ENCODE measurements at places on chromosomes 2 and 18. TPM values are rescaled to one million over a fixed set of nuclear protein-coding genes. Genes with fewer than 3 reads are reported as not detected.

DNA sequence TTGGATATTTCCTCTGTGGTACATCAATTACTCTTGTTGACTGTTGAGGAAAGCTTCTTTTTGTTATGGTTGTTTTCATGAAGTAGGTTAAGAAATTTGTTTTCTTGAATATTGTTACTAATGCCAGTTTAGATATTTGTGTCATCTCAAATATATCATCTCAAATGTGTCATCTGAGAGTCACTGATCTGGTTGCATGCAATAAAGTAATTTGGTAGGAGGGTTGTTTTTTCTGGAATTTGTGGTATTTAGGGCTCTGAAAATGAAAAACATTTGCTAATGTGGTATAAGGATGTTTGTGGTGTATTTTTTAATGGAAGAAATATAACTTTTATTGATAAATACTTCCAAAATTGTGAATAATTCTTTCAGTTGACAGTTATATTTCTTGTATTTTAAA lies 117.7 kb downstream of the GREB1L start:
- DNase-seq: no peak

- DNase-seq: no peak
Observed at GRCh38 chr2:196840171-196840570, 31.0 kb upstream of the C2orf66 start.

DNA sequence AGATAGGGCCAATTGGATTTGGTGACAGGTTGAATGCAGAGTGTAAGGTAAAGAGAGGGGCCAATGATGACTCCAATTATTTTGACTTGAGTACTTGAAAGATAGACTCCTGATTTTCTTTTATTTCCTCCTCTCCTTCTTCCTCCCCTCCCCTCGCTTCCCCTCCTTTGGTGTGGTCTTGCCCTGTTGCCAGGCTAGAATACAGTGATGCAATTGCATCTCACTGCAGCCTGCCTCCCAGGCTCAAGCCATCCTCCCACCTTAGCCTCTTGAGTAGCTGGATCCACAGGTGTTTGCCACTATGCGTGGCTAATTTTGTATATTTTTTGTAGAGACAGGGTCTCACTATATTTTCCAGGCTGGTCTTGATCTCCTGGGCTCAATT lies 2.3 kb downstream of the DGUOK start:
- DNase-seq: no peak

DNA sequence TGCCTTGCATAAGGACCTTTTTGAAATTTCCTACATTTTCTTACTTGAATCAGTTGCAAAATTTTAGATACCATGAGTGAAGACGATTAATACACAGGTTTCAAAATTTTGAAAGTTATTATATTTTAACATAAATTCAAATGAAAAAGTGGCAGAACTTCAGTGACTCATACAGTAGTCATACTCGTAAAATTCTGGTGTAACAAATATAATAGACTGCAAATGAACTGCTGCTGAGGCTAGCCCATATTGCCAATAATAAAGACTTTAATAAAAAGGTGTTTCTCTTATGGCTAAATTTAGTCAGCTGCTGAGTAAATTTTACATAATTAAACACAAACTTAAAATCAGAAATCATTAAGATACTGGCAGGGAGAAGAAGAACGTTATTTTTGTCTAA lies 36.9 kb downstream of the MSH6 start:
- DNase-seq: no peak

DNA sequence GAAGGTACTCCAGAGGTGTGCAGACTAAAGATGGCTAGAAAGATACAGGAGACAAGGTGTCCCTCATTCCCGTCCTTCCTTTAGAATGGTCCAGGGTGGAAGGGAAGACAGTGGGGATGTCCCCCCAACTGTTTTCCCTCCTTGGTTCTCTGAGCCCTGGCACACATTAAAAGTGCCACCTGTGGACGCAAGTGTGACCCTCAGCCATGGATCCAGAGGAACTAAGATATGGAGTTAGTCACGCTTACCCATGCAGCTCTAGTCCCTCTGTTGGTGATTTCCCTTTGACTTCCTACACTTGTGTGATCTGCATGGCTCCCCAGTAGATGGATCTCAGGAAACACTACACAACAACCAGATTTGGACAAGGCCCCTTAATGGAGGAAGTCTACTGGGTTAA lies 113.1 kb upstream of the SRD5A2 start:
- DNase-seq: no peak

- no peak for DNase-seq
Observed at GRCh38 chr2:30545875-30546274, 98.8 kb downstream of the LCLAT1 start.

DNA sequence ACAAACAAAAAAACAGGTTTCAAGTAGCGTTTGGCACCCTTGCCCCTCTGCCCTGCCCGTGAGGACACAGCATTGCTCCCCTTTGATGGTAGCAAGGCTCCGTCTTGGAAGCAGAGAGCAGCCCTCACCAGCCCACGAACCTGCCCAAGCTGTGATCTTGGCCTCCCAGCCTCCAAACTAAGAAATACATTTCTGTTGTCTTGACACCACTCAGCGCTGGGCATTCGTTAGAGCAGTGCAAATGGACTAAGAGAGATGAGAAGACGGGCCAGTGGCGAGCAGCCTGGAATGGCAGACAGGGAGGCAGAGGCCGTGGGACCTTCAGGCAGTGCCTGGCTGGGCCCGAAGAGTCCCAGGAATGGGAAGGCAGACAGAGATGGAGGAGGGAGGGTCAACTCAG lies 109.8 kb downstream of the SH3BP4 start:
- DNase-seq: no peak

GRCh38 chr18:78630981-78631510 lies 348.6 kb upstream of the SALL3 start:
- DNase-seq: no peak

The SSB gene
- 161 TPM for polyA plus RNA-seq

The DNAH7 gene
- polyA plus RNA-seq: 0.74 TPM

Measured in AG04450 (cell line).